Osteoblast (primary cell): ENCODE measurements at places on chromosomes 1 and 21. TPM values are rescaled to one million over a fixed set of nuclear protein-coding genes. Genes with fewer than 3 reads are reported as not detected.

The OLFML3 gene
- 359 and 418 TPM in 2 replicates for total RNA-seq

DNA sequence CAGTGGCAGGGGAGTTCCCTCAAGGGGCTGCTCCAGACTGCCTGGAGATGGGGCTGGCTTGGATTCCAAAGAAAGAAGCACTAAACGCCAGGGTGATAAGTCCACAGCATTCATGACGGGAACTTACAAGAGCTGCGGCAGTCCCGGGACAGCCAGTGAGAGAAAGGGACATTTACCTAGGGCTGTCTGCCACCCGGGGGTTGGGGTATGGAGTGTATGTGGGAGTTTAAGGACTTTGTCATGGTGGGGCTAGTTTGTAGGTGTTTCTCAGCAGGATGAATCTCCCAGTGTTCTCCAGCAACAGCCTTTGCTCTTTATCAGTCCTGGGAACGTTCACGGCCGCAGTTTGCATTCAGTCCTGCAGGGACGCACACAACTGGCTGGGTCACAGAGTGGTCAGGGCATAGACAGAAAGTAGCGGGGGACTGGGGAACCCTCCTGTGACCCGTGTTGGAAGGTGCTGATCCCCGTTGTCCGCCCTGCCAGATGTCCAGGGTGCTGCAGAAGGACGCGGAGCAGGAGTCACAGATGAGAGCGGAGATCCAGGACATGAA is 41.4 kb upstream of the HMGN1 start:
- DNase-seq, result no peak

- DNase-seq, result no peak
These were observed 867 bp downstream of the SLC1A7 start for GRCh38 chr1:53141487-53142055.

DNA sequence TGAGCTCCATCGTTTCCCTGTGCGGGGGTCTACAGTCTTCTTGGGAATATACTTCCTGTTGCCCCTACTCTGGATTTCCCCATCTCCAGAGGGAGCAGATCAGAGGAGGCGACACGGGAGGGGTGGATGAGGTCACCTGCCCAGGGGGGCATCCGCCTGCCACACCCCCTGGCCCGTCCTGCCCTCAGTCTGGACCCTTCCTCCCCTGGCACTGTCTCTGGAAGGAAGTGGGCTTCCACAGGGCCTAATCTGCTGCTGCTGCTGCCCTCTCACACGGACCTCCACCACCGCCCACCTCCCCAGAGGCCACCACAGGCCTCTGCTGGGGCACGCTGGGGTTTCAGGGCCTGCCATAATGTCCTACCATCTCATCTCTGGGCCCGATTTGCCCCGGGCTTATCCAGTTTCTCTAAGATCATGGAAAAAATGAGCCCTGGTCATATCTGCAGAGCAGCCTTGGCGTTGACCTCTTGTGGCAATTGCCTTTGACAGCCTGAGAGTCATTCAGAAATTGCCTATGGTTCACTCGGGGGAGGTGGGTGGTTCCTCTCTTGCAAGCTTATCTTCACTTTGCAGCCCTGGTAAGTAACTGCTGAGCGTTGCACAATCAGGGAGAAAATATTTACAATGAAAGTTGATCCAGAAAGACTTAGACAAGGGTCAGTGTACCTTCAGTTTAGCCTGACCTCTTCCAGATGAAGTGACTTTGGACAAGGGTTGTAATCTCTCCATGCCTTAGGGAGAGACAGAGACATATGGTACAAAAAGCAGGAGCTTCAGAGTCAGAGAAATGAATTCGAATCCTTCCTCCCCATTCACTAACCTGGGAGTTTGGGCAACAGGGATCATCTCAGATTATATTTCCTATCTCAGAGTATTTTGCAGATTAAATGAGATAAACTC is 252.4 kb downstream of the TOMM20 start:
- peak; percentile 61 for DNase-seq
